Activated naive CD8-positive, alpha-beta T cell treated with anti-CD3 and anti-CD28 coated beads for 36 hours (primary cell): ENCODE measurements at places on chromosomes 1 and 21. TPM values are rescaled to one million over a fixed set of nuclear protein-coding genes. Genes with fewer than 3 reads are reported as not detected.

The ALX3 gene
- not detected for total RNA-seq

The AMIGO1 gene
- 2.1 TPM for total RNA-seq

The TEKT2 gene
- total RNA-seq = 0.19 TPM

The SPRR2F gene
- total RNA-seq = not detected

The TRIM45 gene
- 0.60 TPM for total RNA-seq

The PLA2G5 gene
- total RNA-seq = not detected

The WDR64 gene
- total RNA-seq = 0.32 TPM

The TMCO1 gene
- total RNA-seq = 81.1 TPM

The OPTC gene
- not detected for total RNA-seq

The FCGR1A gene
- not detected for total RNA-seq

The LRRIQ3 gene
- 1.3 TPM for total RNA-seq

The PADI2 gene
- total RNA-seq = 0.06 TPM

The ZNF678 gene
- 5.5 TPM for total RNA-seq

The DNALI1 gene
- total RNA-seq = not detected

The FOXD2 gene
- total RNA-seq = 0.04 TPM

The TEDDM1 gene
- total RNA-seq = not detected

The NBPF10 gene
- total RNA-seq = 0.64 TPM

The KCNJ9 gene
- 0.04 TPM for total RNA-seq

The DEPDC1 gene
- total RNA-seq = 15.5 TPM

The SH3BP5L gene
- 15.9 TPM for total RNA-seq
